ENCODE measurements at places on chromosomes 6 and 20.
A peak's percentile ranks its signal among the peaks of the same experiment; 100 is the strongest.

DNA sequence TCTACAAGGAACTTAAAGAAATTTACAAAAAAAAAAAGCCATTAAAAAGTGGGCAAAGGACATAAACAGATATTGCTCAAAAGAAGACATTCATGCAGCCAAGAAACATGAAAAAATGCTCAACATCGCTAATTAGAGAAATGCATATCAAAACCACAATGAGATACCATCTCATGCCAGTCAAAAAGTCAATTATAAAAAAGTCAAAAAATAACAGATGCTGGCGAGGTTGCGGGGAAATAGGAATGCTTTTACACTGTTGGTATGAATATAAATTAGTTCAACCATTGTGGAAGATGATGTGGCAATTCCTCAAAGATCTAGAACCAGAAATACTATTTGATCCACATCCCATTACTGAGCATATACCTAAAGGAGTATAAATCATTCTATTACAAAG, 411.9 kb upstream of the MARCKS start:
- DNase-seq = no peak

DNA sequence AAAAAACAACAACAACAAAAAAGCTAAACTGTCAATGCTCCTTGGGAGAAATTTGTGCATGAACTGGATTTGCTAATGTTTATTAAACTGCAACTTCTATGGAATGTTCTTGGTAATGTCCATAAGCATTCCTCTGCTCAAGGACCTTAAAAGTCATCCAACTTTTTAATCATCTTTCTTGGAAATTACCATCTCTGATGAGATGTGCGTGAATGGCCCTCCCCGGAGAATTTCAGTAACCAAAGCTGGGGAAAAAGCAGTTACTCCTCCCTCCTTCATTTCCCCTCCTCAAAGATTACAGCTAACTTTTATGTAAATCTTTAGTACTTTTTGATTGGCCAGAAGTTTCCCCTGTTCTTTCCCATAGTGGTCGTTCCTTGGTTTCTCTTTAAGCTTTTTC, 5.2 kb downstream of the TBCC start:
- no peak for DNase-seq

DNA sequence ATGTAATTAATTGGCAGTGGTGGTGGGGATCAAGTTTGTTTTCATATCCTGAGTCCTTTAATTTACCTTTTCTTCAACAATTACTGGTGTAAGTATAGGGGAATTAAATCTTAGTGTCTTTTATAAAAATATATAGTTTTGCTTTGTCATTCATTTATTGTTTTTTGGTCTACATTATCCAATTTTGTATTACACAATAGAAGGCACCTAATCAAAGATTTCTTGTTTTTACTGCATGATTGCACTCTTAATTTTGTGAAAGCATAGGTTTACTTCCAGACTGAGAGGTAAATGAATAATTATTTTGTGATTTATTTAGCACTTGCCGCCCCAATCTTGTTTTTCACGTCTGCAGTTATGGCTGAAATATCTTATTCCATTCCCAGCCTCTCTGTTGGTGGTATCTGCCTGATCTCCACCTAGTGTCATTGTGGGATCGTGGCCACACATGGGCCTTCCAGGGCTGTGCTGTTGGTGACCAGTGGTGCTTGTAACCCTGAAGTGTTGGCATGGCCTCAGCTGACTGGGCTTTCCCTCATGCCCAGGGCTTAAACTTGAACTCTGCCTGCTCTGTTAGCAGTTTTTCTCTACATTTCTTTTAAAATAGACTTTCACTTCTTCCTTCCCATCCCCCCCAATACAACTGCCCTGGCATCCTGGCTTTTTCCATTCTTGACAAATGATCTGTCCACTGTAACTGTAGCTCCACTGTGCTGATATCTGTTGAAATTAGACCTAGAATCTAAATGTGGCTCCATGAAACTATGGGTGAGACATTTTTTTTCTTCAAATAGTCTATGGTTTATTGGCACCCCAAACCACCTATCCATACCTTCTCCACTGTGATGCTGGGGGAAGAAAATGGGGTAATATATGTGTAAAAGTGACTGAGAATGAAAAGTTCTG, 24.8 kb downstream of the E2F3 start:
- DNase-seq = no peak

DNA sequence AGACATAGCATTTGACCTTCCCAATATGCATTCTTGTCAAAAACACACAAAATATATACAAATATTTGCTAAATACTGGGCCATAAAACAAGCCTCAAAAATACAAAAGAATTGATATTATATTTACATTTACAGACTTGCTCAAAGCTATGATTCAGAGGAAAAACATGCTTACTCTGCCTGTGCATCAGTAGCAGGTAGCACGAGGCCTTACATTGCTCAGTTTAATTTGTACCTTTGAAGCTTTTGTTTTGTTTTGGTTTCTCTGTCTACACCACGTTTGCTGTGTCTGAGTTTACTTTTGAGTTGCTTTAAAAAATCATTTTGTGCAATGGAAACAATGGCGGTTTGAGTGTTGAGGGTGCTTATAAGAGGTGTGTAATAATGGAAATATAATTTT, 99.3 kb downstream of the PHF3 start:
- DNase-seq = no peak

- no peak for DNase-seq
These were observed 34.9 kb downstream of the ELOVL5 start for GRCh38 chr6:53313784-53314400.

GRCh38 chr20:33812908-33813462, 1.8 kb downstream of the CHMP4B start:
- no peak for DNase-seq

- DNase-seq = peak; percentile 13
These were observed 86.6 kb downstream of the SLC16A10 start for GRCh38 chr6:111173946-111174345.

GRCh38 chr6:13299403-13299821, 28.9 kb downstream of the TBC1D7 start:
- no peak for DNase-seq

DNA sequence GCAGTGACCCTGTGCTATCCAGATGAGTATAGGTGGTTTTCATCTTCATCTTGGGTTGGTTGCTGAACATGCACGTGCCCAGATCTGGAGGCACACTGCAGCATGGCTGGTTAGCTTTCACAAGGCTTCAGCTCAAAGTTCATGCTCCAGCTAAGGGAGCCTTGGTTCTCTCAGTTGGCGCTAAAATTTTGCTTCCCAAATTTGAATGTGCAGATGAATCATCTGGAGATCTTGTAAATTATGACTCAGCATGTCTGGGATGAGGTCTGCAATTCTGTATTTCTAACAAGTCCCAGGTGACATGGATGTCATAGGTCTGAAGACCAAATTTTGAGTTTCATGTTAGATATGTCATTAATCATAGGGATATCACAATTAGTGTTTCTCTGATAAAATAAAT, 230.8 kb downstream of the FOXA2 start:
- DNase-seq = no peak

GRCh38 chr6:4359108-4359730, 223.8 kb upstream of the ECI2 start:
- no peak for DNase-seq

- DNase-seq = no peak
These were observed 32.6 kb downstream of the PDE7B start for GRCh38 chr6:135884136-135884535.

GRCh38 chr6:26224940-26225847, 138.0 kb downstream of the HFE start:
- DNase-seq = peak; percentile 26

- DNase-seq = no peak
These were observed 49.1 kb downstream of the TXLNB start for GRCh38 chr6:139242457-139243240.

GRCh38 chr6:78611102-78611620, 256.2 kb upstream of the IRAK1BP1 start:
- no peak for DNase-seq

DNA sequence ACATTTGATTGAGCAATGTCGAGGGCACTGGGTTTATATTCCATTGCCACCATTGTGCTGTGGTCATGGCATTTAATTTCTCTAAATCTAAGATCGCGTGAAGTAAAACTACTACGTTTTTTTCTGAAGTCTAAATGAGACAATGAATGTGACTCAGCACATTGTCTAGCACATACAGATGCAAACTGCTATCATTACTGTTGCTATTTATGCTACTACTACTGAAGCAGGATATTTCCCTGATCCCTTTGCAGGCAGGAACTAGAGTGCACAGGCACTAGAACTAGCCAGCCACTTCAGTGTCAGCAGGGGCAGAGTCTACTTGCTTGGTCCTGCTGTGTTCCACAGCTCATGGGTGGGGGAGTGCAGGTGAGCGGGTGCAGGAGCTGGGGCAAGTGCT, 449.7 kb downstream of the CDKAL1 start:
- no peak for DNase-seq

GRCh38 chr6:56292505-56293181, 45.3 kb upstream of the COL21A1 start:
- DNase-seq = no peak

DNA sequence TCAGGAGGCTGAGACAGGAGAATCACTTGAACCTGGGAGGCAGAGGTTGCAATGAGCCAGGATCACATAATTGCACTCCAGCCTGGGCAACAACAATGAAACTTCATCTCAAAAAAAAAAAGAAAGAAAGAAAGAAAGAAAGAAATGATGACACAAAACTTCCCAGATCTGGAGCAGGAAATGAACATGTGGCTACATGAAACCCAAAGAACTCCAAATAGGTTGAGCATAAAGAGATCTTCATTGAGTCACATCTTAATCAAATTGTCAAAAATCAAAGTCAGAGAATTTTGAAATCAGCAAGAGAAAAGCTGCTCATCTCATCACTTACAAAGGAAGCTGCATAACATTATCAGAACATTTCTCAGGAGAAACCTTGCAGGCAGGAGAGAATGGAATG, 247.0 kb downstream of the IBTK start:
- DNase-seq = no peak

DNA sequence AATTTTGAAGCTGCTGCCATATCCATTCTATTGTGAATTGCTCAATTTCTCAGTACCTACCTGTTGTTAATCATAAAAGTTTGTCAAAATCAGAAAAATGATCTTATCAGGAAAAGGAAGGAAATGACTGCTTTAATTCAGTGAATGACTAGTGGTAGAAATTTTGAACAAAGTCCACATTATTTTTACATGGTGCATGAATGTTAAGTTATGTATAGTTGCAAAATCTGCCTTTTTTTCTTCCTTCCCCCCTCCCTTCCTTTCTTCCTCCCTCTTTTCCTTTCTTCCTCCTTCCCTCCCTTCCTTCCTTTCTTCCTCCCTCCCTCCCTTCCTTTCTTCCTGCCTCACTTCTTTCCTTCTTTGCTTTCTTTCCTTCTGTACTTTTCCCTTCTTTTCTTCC, 127.1 kb upstream of the TSHZ2 start:
- no peak for DNase-seq

DNA sequence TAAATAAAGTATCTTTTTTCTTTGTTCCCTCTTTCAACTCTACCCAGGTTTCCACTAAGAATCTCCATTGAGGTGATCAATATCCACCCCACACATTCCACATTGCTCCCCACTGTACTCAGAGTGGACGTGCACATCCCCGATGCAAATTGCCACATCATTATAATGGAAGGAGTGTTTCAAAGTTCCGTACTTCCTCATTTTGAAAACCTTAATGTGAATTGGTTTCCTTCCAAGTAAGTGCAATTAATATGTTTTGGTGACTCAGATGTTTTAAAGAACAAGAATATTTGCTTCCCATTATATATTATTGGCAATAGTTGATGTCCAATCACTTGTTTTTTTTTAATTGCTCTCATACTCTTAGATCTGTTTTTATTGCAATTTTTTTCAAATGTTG, 463.6 kb downstream of the HACE1 start:
- DNase-seq = no peak

DNA sequence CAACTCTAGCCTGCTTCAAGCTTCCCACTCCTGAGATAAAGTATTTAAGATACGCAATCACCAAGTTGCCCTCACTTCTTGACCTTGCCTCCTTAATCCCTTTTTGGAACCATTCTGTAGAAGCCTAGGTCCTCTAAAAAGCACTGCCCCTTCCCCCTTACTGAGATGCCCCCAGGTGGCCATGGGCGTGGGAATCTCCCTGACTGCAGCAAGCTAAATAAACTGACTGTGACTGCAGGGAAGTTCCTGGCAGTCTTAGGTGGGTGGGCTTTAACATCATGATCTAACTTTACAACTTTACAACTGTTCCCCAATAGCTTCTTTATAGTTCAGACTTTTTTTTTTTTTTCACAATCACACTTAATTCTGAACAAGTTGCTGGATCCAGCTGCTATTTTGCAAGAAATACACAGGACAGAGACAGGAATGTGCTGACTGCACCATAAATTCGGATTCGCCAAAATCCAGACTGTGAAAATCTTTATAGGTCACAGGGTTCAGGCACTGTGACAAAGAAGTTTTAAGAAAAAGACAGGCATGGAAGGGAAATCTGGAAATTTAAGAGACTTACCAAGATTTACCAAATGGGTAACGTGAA, 344.2 kb upstream of the SULF2 start:
- DNase-seq = no peak

DNA sequence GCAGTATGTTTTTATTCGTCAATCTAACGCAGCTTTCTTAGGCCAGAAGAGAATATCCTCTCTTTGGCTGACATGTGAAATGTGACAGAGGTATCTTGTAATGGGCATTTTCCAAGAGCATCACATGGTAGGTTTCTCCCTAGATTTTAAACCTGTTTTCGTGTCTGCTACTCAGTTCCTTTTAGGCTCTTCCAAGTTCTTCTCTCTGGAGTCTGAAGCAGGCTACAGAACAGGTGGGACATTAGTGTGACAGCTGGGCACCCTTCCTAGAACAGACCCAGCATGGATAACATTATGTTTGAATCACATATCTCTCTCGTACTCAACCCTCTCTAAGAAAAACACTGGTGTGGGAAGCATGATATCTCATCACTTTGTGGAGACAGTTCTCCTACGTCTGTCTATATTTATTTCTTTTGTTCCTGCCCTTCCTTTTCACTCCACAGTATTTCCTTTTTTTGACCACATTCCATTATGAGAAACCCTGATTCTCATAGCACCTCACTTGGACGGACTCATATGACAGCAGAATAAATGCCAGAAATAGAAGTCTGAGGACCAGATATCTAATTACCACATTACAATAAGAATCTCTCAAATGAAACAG, 263.4 kb downstream of the NKAIN2 start:
- no peak for DNase-seq

- no peak for DNase-seq
These were observed 90.8 kb downstream of the ZNF217 start for GRCh38 chr20:53502820-53503219.

DNA sequence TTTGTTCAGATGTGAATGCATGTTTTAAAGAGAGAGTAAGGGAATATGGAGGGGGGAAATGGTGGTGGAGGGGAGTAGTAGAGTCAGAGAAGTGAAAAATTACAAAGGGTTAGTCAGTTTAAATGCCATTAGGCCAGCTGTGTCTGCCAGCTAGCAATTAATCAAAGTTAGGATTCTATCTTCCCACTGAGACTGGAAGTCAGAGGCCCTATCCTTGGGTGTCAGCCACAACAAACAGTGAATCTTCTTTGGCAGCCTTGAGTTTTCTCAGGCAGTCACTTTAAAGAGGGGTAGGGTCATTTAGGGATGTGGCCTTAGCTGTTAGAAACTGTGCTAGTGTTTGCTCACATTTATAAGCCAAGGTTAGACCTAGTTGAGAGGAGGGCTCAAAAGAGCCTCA, 120.5 kb upstream of the BTBD3 start:
- no peak for DNase-seq

GRCh38 chr6:28922004-28922820, 1.6 kb downstream of the TRIM27 start:
- peak; percentile 38 for DNase-seq

Data from CD4-positive, alpha-beta T cell treated with Interleukin-12 subunit alpha and Interleukin-12 subunit beta, for 1 hour (primary cell).